Naive thymus-derived CD8-positive, alpha-beta T cell (primary cell): ENCODE measurements at places on chromosomes 3 and 15. TPM values are rescaled to one million over a fixed set of nuclear protein-coding genes. Genes with fewer than 3 reads are reported as not detected.

The CHST14 gene
- 0.77 TPM for polyA plus RNA-seq

The PAK6 gene
- 1.1 TPM for polyA plus RNA-seq

The GASK1A gene
- polyA plus RNA-seq: 0.09 TPM

GRCh38 chr3:194691481-194692283 lies 6.0 kb downstream of the FAM43A start:
- H3K27ac ChIP-seq: no peak overlapping the region
- peaks cover 62% of the 10 kb centered on the region for H3K4me1 ChIP-seq
- H3K27me3 ChIP-seq: peaks cover 2% of the 10 kb centered on the region
- DNase-seq: no peak
- H3K36me3 ChIP-seq: no peaks in the 10 kb centered on the region

- peaks cover 1% of the 10 kb centered on the region for H3K27me3 ChIP-seq
- H3K27ac ChIP-seq: no peak overlapping the region
- H3K4me3 ChIP-seq: no peak overlapping the region
- H3K4me1 ChIP-seq: peaks cover 2% of the 10 kb centered on the region
- no peak for DNase-seq
Observed at GRCh38 chr3:40852712-40853111, 328.0 kb downstream of the ZNF621 start.

DNA sequence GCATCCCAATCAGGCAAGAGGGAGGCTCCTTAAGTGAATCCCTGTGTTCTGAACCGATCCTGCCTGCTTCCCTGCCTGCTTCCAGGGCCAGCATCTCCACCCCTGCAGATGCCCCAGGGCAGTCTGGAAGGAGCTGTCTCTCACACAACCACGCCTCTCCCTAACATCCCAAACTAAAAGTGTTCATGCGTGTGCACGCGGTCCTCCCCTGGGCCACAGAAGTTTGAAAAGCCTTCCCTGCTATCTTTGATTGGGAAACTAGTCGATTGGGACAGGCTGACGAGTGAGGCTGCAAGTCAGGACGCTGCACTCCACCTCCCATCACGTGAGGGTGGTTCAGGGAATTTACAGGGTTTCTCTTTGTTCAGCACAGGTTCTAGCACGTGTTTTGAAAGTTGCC lies 340.9 kb upstream of the ICE2 start:
- peaks cover 14% of the 10 kb centered on the region for H3K4me1 ChIP-seq
- no peak for DNase-seq
- no peak overlapping the region for H3K27ac ChIP-seq

DNA sequence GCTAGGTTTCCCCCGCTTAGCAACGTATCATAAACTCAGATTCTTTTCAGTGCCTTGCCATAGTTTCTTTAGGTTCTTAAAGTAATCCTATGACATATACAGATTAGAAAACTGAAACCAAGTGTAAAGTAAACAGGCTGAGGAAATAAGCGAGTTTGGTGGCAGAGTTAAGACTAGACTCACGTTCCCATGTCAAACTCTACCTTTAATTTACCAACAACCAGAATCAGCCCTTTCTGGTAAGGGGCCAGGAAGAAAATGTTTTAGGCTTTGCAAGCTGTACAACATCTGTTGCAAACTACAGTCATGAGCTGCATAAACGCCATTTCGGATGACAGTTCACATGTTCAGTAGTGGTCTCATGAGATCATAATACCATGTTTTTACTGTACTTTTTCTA lies 128.0 kb upstream of the PRICKLE2 start:
- no peak for DNase-seq
- H3K4me1 ChIP-seq: peaks cover 8% of the 10 kb centered on the region
- H3K27ac ChIP-seq: no peak overlapping the region
- H3K36me3 ChIP-seq: no peaks in the 10 kb centered on the region
- no peak overlapping the region for H3K4me3 ChIP-seq

DNA sequence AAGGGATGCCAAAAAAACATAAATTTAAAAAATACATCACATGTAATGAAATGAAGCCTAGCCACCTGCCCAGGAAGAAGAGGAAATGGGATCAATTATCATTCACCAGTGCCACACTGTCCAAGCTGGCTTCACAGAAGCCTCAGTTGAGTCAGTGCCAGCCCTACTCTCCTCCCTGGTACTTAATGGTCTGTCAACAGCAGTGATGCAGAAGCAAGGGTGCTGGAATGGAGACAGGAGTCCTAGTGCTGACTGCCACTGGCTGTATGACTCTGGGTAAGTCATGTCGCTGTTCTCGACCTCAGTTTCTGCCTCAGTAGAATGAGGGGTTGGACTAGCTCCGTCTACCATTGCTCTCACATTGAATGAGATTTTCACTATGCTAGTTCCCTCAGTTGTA lies 78.5 kb upstream of the LARS2 start:
- H3K36me3 ChIP-seq: no peaks in the 10 kb centered on the region
- no peak overlapping the region for H3K4me3 ChIP-seq
- H3K27ac ChIP-seq: no peak overlapping the region
- no peaks in the 10 kb centered on the region for H3K4me1 ChIP-seq

- peaks cover under 1% of the 10 kb centered on the region for H3K36me3 ChIP-seq
- peaks cover 55% of the 10 kb centered on the region for H3K4me1 ChIP-seq
- H3K27ac ChIP-seq: peak overlapping the region; percentile 60
- DNase-seq: no peak
- no peaks in the 10 kb centered on the region for H3K27me3 ChIP-seq
Observed at GRCh38 chr15:38522922-38523321, 41.7 kb downstream of the RASGRP1 start.

- no peaks in the 10 kb centered on the region for H3K36me3 ChIP-seq
- H3K27me3 ChIP-seq: peaks cover 7% of the 10 kb centered on the region
- no peak overlapping the region for H3K4me3 ChIP-seq
- no peak for DNase-seq
Observed at GRCh38 chr3:52779837-52780585, 2.6 kb downstream of the ITIH1 start.

- H3K4me3 ChIP-seq: peak overlapping the region; percentile 27
- H3K36me3 ChIP-seq: no peaks in the 10 kb centered on the region
- no peaks in the 10 kb centered on the region for H3K27me3 ChIP-seq
- peak overlapping the region; percentile 43 for H3K27ac ChIP-seq
- DNase-seq: no peak
Observed at GRCh38 chr3:177426878-177427495, 229.7 kb upstream of the TBL1XR1 start.

- H3K4me1 ChIP-seq: no peaks in the 10 kb centered on the region
- no peaks in the 10 kb centered on the region for H3K36me3 ChIP-seq
- no peak for DNase-seq
- no peak overlapping the region for H3K4me3 ChIP-seq
- H3K27me3 ChIP-seq: peaks cover 10% of the 10 kb centered on the region
- H3K27ac ChIP-seq: no peak overlapping the region
Observed at GRCh38 chr15:48313216-48313615, 18.0 kb upstream of the DUT start.

- H3K27me3 ChIP-seq: no peaks in the 10 kb centered on the region
- H3K36me3 ChIP-seq: no peaks in the 10 kb centered on the region
- H3K4me1 ChIP-seq: no peaks in the 10 kb centered on the region
- no peak overlapping the region for H3K27ac ChIP-seq
- DNase-seq: no peak
- no peak overlapping the region for H3K4me3 ChIP-seq
Observed at GRCh38 chr15:39453620-39454019, 127.3 kb upstream of the THBS1 start.
